ENCODE measurements at places on chromosomes 2 and 18.

- DNase-seq: no peak
These were observed 3.6 kb downstream of the B3GNT2 start for GRCh38 chr2:62199392-62200125.

GRCh38 chr2:228629251-228629650 is 447.8 kb upstream of the SPHKAP start:
- no peak for DNase-seq

- no peak for DNase-seq
These were observed 41.6 kb downstream of the KCNE4 start for GRCh38 chr2:223093436-223094241.

DNA sequence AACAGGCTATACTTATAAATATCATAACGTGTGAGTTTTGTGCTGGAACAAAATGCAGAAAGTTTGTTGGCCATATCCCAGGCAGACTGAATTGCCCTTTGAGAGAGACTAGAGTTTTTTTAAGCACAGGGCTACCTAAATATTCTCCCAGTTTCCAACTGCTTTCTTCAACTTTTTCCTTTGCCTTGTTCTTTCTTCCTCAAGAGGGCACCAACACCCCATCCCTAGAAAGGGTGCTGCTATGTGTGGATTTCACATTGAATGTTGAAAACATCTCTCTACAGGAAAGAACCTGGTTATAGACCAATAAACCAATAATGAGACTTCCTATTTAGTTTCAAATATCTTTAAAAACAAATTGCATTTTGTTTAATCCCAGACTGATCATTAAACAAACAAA is 87.9 kb downstream of the ICOS start:
- no peak for DNase-seq

GRCh38 chr2:88053296-88053695 is 2.3 kb downstream of the KRCC1 start:
- no peak for DNase-seq

DNA sequence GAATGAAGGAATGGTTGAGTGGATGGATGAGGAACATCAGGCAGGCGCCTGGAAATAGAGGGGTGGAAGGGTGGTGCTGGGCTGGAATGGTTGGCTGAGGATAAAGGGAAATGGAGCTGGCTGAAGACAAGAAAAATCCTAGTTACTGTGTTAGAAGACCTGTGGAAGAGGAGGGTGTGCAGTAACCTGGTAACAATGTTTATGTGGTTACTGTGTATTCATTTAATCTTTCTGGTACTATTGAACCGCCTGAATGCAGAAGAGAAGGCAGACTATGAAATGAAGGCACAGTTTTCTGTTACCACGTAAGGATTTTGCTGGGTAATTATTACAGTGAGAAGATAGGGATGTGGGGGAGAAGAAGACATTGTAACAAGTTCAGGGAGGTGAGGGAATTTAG is 110.3 kb upstream of the MGAT5 start:
- no peak for DNase-seq

- no peak for DNase-seq
These were observed 711 bp downstream of the DOK6 start for GRCh38 chr18:69401226-69401971.

DNA sequence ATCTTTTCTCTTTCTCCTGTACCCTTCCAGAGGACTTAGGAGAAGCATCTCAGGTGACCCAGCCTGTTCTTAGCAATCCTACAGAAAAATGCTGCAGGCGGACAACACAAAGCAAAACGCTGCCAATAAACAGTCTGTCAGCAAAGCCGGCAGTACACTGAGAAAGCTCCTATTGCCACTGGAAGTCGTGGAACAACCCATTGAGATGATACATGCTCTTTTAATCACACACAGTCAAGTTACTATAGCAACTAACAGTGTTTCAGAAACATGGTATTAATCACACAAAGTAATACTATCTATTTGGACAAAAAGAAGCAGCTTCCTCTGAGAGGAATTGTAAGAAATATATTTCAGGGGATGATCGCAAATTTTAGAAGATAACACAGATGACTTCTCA is 10.5 kb downstream of the CTLA4 start:
- no peak for DNase-seq

DNA sequence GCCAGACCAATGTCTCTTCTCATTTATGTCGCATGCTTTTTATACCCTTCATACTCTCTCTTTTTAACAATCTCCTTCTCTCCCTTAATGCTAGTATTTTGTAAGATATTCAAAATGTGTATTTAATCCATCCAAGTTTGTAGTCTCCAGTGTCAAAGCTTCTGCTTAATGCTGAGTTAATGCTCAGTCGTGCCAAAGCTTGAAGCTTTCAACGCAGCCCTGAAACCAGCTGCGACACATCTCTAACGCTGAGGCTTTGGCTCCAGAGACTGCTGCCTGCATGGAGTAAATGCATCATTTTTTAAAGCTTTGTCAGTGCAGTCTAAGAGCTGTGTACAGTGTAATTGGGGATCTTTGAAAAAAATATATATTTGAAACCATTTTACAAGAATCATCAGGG is 2108.8 kb upstream of the PIK3C3 start:
- no peak for DNase-seq

DNA sequence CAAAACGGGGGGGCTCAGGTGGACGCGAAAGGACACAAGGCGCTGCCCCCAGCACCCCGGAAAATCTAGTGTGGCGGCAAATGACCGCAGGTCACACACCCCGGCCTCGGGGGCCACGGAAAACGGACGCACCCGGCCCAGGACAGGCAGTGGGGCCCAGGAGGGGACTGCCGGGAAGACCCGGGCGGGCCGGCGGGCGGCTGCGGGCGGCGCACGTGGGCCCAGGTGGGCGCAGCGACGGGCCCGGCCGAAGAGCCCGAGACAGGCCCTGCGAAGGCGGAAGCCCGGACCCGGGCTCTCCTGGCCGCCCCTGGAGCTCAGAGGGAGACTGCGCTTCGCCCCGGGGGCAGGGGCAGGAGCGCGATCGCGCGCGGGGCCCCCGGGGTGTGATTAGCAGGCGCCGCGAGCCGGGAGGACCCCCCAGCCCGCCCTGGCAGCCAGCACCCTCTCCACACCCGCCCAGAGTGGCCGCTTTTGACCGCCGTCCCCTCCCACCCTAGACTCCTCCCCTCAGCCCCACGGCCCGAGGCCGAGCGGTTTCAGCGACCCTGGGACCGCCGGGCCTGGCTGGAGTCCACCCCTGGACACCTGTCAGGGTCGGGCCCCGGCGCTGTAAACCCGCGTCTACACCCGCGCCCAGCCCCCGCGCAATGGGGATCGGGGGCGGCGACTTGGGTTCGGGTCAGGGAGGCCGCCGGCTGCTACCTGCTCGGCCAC is 773 bp downstream of the MBP start:
- peak; percentile 29 for DNase-seq

- DNase-seq: no peak
These were observed 11.6 kb downstream of the PTPN4 start for GRCh38 chr2:119771331-119771730.

- DNase-seq: no peak
These were observed 94.9 kb downstream of the KCTD1 start for GRCh38 chr18:26453386-26453901.

DNA sequence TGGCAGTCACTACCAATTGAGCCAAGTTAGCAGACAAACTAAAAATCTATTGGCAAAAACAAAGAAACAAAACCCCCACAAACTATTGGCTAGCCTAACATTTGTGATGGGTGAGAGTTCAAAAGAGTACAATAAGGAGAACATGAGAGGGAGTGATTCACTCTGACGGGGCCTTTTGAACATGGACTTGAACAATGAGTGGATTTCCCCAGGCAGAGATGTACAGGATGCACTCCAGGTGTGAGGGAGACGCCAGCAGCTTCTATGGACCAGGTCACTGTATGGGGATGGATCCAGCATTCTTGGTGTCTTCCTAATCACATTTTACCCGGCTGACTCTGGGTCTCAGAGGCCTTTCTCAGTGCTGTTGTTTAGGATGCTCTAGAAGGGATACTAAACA is 167.5 kb upstream of the SMAD2 start:
- DNase-seq: no peak

DNA sequence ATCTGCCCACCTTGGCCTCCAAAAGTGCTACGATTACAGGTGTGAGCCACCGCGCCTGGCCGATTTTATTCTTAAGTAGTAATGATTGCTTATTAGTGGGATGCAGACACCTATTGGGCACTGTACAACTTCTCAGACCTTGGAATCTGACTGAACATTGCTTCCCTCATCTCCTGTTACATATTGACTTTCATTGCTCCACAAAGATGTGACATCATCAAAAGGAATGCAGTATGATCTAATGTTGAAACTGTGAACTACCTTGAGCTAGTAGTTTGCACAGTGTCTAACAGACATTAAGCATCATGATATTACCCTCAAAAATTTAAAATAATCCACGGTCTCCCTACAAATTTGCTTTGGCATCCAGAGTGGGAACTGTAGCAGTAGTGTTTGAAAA is 109.8 kb upstream of the SIX2 start:
- no peak for DNase-seq

DNA sequence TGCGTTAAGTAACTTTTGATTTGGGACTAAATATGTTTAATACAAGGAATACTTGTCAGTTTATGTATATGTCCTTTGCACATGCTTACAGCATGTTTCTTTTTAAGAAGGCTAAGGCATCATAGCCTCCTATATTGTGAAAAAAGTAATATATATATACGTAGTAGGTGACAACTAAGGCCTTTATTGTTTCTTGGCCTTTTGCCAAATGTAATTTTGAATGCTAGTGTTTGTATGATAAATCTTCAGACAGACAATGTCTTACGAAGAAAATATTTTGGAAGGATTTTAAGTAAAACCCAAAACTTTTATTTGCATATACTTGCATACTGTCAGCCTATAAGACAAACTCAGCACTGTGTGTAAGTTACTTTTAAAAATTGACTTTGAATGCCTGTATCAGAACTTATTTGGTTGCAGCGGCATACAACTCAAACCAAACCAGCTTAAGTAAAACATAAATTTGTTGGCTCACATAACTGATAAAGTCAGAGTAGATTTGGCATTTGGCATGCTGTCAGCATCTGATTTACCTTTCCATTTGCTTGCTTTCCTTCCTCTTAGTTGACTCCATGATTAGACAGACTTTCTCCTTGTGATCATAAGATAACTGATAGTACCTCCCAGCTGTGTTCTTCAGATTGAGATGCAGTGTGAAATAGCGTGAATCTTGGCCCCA is 24.4 kb downstream of the UBE2E3 start:
- DNase-seq: no peak

DNA sequence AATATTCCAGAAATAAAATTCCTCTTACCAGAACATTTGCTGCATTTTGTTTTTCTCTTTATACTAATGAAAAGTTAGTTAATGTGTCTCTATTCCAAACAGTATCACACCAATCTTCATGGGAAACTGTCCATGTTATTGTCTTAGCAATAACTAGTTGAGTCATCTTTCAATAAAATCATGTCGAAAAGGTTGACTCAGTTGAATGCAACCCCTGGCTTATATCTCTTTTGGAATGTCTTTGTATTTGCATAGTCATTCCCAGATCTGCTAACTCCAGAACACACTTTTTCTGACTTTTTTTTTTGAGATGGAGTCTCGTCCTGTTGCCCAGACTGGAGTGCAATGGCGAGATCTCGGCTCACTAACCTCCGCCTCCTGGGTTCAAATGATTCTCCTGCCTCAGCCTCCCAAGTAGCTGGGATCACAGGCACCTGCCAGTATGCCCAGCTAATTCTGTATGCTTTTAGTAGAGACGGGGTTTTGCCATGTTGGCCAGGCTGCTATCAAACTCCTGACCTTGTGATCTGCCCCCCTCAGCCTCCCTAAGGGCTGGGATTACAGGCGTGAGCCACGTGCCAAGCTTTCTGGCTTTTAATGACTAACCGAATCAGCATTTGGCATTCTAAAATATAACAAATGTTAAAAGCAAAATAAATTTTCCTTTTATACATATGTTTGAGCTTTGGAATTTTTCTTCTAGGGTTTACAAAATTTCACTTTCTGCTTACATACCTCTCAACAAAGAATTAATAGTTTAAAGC is 133.2 kb upstream of the GULP1 start:
- DNase-seq: no peak

DNA sequence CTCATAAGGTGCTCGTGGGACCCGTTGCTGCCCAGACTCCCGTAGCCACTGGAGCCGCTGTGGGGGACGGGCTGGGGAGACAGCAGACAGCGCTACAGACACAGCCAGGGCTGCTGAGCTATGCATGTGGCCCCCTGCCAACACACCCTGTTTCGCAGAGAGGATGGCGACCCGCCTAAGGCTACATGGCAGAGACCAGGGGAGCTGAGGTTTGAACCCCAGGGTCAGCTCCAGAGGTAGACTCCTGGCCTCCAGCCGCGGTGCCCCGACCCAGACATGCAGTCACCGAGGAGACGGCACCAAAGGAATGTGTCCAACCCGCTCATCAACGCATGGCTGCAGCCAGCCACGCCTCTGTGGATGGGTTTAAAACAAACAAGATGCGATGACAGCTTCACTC is 21.0 kb upstream of the HES6 start:
- DNase-seq: no peak

DNA sequence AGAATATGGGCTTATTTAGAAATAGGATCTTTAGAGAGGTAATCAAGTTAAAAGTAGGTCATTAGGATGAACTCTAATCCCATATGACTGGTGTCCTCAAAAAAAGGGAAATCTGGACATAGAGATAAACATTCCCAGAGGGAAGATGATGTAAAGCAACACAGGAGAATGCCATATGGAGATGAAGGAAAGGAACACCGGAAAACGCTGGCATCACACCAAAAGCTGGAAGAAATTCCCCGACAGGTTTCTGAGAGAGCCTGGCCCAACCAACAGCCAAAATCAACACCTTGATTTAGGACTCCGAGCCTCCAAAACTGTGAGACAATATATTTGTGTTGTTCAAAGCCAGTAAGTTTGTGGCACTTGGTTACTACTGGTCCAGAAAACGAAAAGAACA is 296.7 kb downstream of the DSEL start:
- no peak for DNase-seq

DNA sequence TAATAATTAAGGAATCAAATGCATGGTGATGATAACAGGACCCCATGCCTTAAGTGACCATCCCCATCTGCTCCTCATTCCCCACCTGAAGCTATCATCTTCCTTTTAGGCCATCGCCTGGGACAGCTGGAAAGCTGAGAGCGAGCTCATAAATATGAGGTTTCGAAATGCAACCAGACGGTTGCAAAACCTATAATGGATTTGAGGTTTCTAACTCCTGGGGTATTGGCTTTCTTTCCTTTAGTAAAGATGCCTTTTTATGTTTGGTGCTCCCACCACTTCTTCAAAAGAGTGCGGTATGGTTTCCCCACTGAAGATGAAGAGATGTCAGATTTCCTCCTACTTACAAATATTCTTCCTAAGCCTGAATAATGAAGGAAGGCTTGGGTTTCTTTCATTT is 1589.5 kb upstream of the PIK3C3 start:
- DNase-seq: no peak

GRCh38 chr18:50268022-50268747 is 1.9 kb upstream of the CFAP53 start:
- DNase-seq: peak; percentile 68

DNA sequence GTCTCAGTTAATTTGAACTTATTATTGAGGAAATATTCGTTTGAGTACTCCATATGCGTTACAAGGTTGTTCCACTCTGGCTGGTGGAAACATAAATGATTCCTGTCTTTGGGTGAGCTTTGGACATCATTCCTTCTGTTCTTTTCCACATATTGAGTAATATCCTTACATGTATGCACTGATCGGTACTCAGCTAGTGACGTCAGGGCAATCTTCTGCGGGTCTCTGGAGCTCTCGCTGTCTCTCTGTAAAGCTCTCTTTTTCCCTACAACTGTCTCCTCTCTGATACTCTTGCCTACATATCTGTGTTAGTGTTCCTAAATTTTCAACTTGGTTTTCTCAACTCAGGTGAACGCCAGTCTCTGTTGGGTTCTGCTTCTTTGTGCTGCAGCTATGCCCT is 23.4 kb upstream of the IL36G start:
- DNase-seq: no peak
